Stimulated activated CD8-positive, alpha-beta memory T cell treated with anti-CD3 and anti-CD28 coated beads, Interleukin-15, amount 100 ng/mL, for 24 hours (primary cell): ENCODE measurements at places on chromosomes 16 and 17.

- DNase-seq = no peak
Observed at GRCh38 chr16:74759564-74759963, 15.1 kb downstream of the FA2H start.

DNA sequence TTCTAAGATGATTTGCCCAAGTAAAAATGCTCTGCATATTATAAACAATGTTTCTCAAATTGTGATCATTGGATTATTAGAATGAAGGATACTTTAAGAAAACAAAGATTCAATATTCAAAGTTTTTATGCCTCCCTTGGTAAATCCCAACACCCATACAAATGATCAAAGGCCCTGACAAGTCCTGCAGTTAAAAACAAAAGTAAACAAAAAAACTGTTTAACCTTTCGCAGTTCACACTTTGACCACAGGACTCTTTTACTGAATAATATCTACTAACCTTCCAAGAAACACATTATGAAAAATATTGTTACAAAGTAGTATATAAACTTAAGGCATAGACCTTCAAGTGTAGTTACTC is 365.9 kb upstream of the ZFHX3 start:
- no peak for DNase-seq

GRCh38 chr17:39926588-39927100 is 757 bp downstream of the ORMDL3 start:
- no peak for DNase-seq

DNA sequence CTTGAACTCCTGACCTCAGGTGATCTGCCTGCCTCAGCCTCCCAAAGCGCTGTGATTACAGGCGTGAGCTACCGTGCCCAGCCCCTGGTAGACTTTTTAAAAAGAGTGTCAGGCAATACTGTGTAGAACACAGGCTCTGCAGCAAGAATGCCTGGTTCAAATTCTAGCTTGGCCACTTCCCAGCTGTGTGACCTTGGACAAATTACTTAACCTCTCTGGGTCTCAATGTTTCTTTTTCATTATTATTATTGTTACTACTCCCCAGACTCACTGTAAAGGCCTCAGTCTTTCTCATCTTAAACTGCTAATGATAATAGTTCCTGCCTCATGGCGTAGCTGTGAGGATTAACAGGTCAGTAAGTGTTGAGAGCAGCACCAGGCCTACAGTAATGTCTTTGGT is 114.3 kb downstream of the LITAF start:
- no peak for DNase-seq

GRCh38 chr16:57773019-57773418 is 29.3 kb downstream of the KIFC3 start:
- no peak for DNase-seq

- DNase-seq = no peak
Observed at GRCh38 chr16:87966064-87966645, 14.9 kb downstream of the BANP start.

GRCh38 chr17:5545051-5545987 is 39.0 kb downstream of the NLRP1 start:
- DNase-seq = no peak

DNA sequence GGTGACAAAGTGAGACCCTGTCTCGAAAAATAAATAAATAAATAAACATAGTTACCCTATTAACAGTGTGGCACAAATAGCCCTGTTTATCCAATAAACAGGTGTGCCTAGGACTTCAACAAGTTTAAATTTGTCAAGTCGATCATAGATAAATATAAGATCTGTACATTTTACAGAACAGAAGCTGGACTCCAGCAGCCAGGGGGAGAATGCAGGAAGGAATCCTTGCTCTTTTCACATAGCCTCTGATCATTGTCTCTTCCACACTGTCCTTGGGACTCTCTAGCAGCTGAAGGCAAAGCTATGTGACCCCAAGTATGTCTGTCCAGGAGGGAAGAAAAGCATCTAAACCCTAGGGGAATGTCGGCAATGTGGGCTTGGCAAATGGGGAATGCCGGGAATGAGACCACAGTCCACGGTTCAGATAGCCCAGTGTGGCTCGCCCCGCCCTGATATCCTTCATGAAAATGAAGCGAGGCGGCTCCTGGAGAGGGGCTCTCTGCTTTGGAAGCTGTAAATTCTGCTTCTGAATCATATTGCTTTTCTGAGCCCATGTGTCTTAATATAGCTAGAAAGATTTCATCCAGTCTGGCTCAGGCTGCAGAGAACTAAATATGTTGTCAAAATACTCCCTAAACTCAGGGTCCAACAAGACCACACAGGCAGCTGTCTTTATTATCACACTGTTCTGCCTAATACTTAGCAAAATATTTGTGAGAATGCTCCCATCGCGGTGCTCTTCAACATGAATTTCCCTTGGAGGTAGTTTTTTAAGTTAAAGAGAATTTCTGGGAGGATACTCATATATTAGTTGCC is 24.9 kb upstream of the GRB2 start:
- no peak for DNase-seq

DNA sequence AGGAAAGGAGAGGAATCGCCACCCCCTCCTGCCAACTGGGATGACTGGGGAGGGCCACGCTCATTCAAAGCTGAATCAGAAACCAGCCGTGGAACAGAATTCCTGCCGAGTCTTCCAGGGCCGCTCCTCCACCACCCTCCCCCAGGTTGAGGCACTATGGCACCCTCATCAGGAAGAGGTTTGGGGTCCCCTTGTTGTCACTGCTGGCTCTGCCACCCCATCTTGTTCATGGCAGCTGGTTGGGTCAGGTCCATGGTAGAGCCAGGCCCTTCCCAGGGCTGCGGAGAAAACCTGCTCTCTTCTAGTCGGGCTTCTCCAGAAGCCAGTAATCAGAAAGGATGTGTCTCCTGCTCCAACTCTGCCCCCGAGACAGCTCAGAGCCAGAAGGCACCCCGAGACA is 41.8 kb downstream of the KCNJ12 start:
- no peak for DNase-seq

GRCh38 chr16:15434425-15435215 is at the start of gene BMERB1:
TSS of gene BMERB1 (plus strand) at chr16:15434588. CDS start at chr16:15434654, 66 bp downstream.
- DNase-seq = peak; percentile 41

- no peak for DNase-seq
Observed at GRCh38 chr17:58783380-58783779, 27.7 kb downstream of the PPM1E start.

- no peak for DNase-seq
Observed at GRCh38 chr17:40287159-40287493, 553 bp upstream of the CDC6 start.

DNA sequence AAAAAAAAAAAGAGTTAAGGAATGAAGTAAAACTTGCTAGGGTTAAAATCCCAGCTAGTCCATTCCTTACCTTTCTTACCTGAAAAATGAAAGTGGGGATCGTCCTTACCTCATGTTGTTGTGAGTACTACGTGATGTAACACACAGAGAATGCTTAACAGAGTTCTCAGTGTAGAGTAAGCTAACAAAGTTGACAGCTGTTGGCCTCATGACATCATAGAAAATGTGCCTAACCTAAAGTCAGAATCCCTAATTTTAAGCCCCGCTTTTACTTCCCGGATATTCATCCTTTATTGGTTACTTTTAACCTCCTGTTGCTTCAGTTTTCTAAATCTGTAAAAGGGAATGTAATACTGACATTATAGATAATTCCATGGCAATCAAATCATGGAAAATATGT is 505.8 kb upstream of the HSBP1 start:
- DNase-seq = no peak

DNA sequence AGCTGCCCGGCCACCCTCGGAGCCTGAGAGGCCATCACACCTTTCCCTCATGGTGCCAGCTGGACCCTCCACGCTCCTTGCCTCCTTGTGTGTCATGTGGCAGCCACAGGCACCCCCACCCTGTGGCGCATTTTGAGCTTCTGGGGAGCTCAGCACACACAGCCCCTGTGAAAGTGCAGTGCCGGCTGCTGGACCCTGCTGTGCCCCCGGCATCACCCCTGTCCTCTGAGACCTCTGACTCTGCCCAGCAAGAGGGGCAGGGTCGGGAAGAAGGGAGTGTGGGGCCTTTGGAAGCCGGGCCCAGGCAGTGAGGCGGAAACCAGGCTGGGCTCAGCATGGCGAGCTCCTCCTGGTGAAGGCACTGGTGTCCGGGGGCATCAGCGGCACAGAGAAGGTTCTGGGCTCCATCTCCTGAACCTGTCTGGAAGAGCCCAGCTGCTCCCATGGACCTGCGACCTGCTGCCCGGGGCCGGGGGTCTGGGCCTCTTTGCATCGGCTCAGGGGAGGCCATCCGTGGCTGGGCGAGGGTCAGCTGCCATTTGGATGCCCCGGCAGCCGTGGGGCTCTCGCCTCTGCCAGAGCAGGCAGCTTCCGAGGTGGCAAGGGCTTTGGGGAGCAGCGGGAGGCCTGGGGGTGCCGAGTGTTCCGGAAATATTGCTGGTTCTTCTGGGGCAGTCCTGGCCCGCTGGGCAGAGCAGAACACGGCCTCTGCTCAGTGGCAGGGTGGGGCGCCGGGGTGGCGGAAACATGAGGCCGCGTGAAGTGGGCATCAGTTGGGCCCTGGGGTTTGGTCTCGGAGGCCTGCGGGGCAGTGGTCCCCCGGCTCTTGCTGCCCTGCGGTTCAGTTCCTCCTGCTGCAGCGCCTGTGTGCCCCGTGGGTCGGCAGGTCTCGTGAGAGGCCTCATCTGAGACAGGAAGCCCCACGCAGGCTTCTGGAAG is 17.9 kb downstream of the CENPX start:
- DNase-seq = no peak

GRCh38 chr16:55588799-55589198 is 22.3 kb downstream of the CAPNS2 start:
- no peak for DNase-seq

DNA sequence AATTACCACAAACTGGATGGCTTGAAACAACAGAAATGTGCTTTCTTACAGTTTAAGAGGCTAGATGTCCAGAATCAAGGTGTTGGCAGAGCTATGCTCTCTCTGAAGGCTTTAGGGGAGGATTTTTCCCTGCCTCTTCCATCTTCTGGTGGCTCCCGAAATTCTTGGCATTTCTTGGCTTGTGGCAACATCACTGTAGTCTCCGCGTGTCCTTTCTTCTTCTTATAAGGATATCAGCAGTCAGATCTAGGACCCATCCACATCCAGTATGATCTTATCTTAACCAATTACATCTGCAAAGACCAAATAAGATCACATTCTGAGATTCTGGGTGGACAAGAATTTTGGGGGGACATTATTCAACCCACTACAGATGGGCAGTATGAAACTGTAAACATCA is 119.2 kb upstream of the PMFBP1 start:
- DNase-seq = no peak

GRCh38 chr16:16122264-16122663 is 101.0 kb downstream of the ABCC6 start:
- no peak for DNase-seq

DNA sequence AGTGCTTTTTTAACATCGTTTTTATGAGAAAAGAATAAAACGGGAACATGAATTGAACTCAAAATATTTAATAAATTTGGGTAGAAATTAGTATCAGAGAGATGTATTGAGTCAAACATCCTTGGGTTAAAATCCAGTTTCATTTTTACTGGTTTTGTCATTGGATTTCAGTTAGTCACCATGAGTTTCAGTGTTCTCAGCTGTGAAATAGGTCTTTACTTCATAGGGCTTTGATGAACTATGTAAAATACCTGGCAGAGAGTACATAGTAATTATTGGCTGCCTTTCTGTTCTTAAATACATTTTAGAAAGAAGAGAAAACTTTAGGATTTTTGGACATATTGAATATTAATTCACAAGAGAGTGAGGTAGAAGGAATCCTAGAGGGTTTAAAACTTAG is 105.8 kb downstream of the TANC2 start:
- no peak for DNase-seq

GRCh38 chr17:49633762-49634484 is 44.0 kb downstream of the SPOP start:
- no peak for DNase-seq
